ENCODE measurements at places on chromosomes 6 and 20.

GRCh38 chr6:162618448-162619002, 109.0 kb downstream of the PRKN start:
- DNase-seq, result no peak

DNA sequence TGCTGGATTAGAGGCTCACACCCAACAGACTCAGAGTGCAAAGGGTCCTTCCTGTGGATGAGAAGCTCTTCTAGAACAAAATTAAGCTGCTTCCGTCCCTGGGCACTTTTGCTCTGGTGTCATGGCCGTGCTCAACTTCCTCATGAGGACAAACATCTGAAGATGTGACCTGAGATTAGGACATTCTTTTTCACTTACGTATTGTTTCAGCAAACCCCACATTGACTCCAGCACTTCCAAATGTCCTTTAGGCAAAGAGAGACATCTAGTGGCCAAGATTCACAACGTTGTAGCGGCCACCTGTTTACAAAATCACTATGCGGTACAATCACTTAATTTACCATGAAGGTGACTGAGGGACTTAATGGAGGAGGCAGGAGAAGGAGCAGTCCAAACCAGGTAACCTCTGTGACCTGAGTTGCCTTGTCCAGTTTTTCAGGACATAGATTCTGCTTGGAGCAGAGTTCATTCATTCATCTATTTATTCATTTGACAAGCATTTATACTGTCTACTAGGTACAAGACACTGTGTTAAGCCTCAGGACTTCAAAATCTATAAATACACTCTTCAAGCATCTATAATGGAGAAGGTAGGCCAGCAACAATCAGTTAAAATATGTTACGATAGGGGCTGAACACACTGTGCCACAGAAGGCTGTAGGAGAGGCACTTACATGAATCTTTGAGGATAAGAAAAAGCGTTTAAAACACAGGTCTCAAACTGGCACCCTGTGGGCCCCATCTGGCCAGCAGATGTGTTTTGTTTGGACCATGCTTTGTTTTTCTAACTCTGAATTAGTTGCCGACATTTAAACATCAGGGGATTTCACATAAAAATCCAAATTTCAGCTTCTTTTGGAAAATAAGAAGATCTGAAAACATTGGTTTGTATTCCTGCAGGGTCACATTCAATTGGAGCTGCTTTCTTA, 5.6 kb upstream of the ADGRF1 start:
- no peak for DNase-seq

DNA sequence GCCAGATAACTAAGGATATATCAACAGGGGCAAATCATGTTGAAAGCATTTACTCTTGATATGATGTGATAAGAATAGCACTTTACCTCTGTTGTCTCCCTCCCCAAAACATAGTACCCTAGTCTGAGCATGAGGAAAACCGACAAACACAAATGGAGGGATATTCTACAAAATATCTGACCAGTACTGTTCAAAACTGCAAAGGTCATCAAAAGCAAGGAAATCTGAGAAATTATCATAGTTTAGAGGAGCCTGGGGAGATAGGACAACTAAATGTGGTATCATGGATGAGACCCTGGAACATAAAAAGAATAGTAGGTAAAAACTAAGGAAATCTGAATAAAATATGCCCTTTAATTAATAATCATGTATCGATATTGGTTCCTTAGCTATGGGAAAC, 483.3 kb upstream of the RNF217 start:
- no peak for DNase-seq

GRCh38 chr6:11331111-11331510, 98.6 kb upstream of the NEDD9 start:
- no peak for DNase-seq

- DNase-seq, result no peak
Measured at GRCh38 chr20:41350408-41350962, 9.9 kb downstream of the LPIN3 start.

GRCh38 chr20:25372584-25373336, 17.9 kb downstream of the ABHD12 start:
- no peak for DNase-seq

DNA sequence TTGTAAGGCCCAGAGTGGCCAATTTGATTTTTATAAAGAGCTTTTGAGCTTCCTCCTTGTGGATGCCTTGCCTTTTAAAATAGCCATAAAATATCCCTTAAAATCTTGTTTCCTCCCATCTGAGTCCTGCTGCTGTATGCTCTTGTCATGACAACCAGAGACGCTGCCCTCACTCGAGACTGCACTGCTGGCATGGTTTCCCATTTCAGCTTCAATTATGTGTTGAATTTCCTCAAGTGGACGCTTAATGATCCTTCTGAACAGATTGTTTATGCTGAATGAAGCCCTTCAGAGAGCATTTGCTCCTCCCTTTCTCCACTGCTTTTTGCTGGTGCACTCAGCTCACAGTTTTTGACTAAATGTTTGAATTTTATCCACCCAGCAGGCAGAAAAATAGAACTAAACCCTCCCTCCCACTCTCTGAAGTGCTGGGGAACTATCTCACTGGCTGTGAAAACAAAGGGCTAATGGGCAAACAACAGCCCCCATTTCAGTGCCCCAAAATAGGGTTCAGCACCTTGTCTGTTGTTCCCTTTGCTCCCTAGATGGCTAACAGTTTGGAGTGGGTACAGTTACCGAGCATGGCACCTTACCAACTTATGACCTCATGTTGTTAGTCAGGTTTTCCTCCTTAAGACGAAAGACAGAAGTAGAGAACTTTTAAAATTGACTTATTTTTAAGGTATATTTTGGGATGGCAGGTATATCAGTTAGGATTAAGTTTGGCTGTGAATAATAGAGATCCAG, 45.5 kb upstream of the RNF8 start:
- no peak for DNase-seq

DNA sequence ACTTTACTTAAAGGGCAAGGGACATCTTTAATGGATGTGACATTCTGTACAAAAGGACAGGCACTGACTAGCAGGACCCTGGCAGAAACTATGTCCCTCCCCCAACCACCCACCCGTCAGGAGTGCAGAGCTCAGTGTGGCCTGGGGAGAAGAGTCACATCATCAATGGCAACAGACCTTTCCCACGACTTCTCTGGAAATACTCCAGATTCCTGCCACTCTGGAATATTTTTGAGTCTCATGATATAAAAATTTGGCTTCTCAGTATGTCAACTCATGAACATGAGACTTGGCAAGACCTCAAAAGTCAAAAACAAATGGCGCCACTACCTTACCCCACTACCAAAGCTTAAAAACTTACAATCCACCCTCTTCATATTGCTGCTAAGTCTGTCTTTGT, 118.3 kb downstream of the SLC23A2 start:
- no peak for DNase-seq

DNA sequence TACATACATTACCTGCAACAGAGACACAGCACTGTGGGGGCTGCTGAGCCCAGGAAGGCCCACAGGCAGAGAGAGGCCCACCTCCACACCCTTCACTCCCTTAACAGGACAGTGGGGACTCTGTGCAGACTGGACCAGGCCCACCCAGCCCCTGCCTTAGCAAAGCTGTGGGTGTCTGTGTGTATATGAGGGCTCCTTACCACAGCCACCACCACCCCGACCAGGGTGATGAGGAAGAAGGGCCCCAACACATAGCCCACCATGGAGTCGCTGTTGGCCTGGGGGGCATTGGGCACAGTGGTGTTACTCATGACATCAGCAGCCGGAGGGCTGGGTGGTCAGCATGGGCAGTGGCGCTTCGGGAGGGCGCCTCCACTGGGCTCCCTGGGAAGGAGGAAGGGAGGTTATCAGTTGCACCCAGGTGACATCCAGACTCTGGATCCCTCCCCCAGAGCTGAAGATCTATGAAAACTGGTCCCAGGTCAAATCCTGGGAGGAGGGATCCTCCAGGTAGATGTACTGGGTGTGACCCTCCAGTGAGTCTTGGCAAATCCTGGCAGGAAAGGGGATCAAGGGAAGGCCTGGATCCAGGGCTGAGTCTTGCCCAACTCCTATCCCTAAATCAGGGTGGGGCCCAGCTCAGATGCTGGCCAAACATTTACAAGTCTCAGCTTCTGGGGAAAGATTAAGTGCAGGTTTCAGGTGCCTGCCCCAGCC, 1.2 kb downstream of the SMIM29 start:
- no peak for DNase-seq

DNA sequence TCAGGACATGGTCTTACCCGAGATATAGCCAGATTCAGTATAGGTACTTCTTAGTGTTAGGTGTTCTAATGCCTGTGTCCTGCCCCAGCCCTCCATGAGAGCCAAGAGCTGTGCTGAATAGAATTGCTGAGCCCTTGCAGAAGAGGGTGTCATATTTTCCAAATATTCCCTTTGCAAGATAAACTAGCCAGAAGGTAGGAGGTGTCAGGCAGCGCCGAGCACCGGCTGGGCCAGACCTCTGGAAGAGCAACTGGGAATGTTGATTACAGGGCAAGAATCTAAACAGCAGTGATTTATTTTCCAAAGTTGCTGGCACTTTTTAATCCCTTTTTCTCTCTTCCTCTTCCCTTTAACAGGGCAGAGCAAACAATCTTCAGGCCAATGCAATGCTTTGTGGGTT, 37.1 kb upstream of the EZR start:
- no peak for DNase-seq

DNA sequence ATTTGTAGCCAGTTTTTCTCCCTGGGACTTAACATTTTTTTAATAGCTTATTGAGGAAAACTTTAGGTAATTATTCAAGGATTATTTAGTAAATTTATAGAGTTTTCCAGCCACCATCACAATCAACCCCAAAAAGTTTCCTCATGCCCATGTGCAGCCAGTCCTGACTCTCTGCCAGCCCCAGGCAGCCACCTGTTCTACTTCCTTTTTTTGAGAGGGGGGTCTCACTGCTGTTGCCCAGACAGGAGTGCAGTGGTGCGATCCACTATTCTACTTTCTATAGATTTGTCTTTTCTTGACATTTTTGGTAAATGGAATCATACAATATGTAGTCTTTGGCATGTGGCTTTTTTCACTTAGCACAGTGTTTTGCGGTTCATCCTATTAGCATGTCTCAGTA, 200.1 kb downstream of the FARS2 start:
- no peak for DNase-seq

GRCh38 chr6:40882323-40882997, 156.6 kb downstream of the UNC5CL start:
- no peak for DNase-seq

DNA sequence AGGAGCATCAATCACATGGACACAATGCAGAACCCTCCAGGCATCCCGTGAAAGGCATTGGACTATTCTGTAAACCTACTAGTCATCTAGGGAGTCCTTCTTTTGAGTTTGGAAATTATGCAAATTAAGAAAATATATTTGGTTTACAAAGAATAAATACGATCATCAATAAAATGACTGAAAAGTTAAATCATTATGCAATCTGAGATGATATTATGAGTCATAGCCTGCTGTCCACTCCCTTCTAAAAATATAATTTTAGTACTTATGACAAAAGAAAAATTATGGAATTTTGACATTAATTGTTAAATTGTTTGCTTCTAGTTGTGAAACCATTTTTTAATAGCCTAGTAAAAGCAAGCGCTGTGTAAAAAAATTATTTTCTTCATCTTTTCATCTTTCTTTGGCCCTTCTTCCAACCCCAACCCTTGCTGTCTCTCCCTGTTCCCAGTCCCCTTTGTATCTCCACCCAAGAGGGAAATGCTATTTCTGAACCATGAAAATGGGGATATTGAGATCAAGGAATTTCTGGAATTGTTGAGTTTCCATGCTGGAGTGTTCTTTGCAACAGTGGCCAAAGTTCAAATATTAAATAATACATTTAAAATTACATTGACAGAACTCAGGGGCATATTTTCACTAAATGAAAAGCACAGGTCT, 599.8 kb downstream of the COL12A1 start:
- DNase-seq, result no peak

- no peak for DNase-seq
Measured at GRCh38 chr20:34873583-34874093, 982 bp upstream of the GGT7 start.

DNA sequence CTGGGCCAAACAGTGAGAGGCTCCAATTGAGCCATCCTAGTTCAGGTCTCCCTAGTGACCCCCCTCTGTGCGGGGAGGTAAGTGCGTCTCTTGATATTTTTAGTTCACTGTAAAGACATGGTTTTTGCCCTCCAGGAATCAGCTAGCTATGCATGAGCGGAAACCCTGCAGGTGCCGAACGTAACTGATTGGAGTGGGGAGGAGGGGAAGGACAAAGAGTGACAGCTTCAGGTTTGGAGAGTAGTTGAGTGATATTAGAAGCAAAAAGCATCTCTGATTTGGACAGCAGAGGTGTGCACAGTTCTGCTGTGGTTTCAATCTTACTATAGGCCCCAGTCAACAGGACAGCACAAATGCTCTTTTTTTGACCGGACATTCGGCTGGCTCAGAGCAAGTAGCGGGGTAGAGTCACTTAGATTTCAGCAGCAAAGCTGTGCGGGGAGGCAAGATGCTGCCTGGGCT, 31.8 kb downstream of the TBC1D7 start:
- DNase-seq, result no peak

- no peak for DNase-seq
Measured at GRCh38 chr20:46357030-46357514, 48.8 kb upstream of the CDH22 start.

GRCh38 chr20:13756551-13756950, 28.2 kb downstream of the ESF1 start:
- no peak for DNase-seq

GRCh38 chr20:33276303-33277113, 6.5 kb upstream of the BPIFB1 start:
- DNase-seq, result no peak

DNA sequence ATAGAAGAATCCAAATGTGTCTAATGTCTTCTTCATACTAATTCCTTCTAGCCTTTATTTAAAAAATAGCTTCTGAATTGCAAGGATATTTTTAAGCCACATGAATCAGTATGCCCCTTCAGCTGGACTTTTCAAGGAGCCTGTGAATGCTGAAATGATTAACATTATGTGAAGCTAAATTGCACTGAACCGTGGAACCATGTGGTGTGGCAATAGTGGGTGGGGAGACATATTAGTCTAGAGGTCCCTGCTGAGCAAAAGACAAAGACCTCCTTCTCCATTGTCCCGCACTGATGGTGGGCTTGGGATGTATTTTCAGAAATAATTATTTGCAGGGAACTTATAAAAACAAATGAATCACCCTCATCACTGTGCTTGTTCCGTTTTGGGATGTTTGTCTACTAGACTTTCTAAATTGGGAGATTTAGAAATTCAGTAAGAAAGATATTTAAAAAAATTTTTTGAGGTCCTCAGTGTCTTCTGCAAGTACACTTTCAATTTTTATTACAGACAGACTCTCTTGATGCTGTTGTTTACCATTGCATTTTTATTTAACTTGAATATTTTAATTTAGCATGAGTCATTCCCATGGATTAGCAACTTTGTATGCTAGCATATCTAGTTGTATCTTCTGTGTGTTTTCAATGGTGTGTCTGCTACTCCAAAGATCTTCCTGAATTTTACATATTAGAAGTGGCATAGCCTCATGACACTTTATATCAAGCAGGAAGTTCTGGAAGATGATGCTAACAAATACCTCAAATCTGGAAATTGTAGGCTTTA, 238.1 kb downstream of the LAMA2 start:
- DNase-seq, result no peak
